ENCODE measurements at places on chromosomes 3 and 15.
A peak's percentile ranks its signal among the peaks of the same experiment; 100 is the strongest.

GRCh38 chr3:158314426-158315357, 204.8 kb downstream of the RSRC1 start:
- DNase-seq = no peak

- no peak for DNase-seq
Observed at GRCh38 chr15:33378866-33379480, 68.2 kb downstream of the RYR3 start.

DNA sequence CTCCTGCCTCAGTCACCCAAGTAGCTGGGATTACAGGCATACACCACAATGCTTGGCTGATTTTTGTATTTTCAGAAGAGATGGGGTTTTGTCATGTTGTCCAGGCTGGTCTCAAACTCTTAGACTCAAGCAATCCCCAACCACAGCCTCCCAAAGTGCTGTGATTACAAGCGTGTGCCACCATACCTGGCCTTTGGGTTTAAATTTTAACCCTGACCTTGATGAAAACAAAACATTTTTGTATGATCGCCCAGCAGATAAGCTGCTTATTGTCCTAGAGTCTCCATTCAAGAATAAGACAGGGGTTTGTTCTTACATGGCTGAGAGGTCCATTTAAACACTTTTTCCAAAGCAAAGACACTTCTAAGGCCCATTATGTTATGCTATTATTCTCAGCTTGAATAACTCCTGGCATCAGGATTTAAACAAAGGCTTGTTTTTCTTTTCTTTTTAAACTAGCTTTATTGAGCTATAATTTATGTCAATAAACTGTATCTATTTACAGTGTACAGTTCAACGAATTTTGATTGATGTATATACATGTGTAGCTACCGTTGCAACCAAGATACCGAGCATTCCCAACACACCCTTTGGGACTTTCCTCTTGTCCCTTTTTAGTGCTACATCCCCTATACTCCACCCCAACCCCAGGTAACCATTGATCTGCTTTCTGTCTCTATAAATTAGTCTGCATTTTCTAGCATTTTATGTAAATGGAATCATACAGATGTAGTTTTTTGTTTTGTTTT, 1.4 kb upstream of the MUC13 start:
- DNase-seq = no peak

GRCh38 chr15:44193651-44194322, 1.3 kb downstream of the FRMD5 start:
- peak; percentile 50 for DNase-seq

- DNase-seq = no peak
Observed at GRCh38 chr3:39467394-39468107, at the start of gene MOBP. TSS of gene MOBP (plus strand) at chr3:39467680. CDS start at chr3:39502070, 34,390 bp downstream.

- DNase-seq = no peak
Observed at GRCh38 chr3:138824114-138824506, 10.6 kb downstream of the PIK3CB start.

DNA sequence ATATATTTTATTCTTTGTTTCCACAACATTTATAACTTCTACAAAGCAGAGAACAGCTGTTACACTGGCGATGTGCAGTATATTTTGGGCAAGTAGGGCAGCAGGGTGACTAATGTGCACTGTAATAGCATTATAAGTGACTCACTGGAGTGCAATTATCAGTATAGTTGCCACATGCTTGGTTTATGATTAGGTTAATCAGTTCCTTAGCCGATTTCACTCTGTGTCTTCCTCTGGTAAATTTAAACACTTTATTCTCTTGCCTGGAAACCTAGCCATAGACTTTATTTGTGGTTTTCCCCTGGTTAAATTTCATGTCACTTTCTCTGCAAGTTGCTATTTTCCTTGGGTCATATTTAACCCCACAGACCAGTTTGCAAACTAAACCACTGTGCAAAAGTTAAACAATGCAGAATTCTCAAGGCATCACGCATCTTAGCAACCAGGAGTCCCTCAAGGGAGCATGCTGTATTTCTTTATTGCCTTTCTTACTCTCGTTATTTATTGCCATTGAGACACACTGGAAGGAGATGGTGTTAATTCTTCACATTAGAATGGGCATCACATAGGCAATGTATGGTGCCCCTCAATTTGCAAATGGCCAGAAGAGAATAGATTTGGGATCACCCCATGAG, 690.2 kb upstream of the DPPA4 start:
- peak; percentile 75 for DNase-seq

- DNase-seq = no peak
Observed at GRCh38 chr3:98809557-98809956, 46.4 kb downstream of the ST3GAL6 start.

GRCh38 chr15:38401106-38401505, 52.8 kb upstream of the FAM98B start:
- DNase-seq = peak; percentile 67

GRCh38 chr15:56931639-56932508, 13.4 kb downstream of the TCF12 start:
- no peak for DNase-seq

- no peak for DNase-seq
Observed at GRCh38 chr3:45942051-45942825, 1.0 kb upstream of the CXCR6 start.

GRCh38 chr3:132134611-132135010, 99.8 kb upstream of the CPNE4 start:
- DNase-seq = peak; percentile 92

GRCh38 chr15:101126618-101127505, 125.0 kb downstream of the CHSY1 start:
- peak; percentile 28 for DNase-seq

DNA sequence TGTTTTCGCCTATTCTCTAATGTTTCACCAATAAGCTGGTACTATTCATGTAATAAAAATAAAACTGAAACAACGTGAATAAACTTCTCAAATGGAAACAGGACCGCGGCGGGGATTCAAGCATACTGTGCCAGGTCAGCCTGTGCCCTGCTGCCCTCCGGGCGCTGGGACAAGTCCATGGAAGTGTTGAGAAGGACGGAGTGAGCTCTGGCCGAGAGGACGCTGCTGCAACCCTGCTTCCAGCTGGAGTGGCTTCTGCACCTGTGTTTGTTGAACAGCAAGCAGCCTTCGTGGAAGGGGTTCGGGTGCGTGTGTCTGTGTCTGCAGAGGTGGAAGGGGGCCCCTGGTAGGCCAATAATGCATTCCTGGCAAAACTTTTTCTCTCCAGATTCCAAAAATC, 50.0 kb upstream of the PCSK6 start:
- DNase-seq = no peak

- peak; percentile 68 for DNase-seq
Observed at GRCh38 chr15:63044645-63045464, 2.3 kb downstream of the TPM1 start.

- DNase-seq = no peak
Observed at GRCh38 chr3:53733446-53733845, 112.8 kb downstream of the CHDH start.

GRCh38 chr3:54557538-54558428, 370.1 kb downstream of the LRTM1 start:
- no peak for DNase-seq

DNA sequence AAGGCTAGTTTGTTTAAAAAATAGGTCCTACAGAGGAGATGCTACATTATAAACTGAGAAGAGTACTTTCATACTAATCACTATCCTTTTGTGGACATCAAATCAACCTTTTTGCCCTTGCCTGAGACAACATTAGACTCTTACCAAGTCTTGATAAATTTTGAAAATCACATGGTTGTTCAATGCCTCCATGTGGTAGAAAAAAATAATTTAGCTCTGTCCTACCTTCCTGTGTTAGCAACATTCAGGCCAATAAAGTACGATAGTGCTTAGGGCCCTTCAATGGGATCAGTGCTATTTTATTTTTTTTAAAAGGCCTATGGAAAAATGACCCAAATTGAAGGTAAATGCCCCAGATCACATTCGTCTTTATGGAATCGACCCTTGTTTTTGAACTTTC, 5.0 kb upstream of the UBE2E1 start:
- peak; percentile 29 for DNase-seq

DNA sequence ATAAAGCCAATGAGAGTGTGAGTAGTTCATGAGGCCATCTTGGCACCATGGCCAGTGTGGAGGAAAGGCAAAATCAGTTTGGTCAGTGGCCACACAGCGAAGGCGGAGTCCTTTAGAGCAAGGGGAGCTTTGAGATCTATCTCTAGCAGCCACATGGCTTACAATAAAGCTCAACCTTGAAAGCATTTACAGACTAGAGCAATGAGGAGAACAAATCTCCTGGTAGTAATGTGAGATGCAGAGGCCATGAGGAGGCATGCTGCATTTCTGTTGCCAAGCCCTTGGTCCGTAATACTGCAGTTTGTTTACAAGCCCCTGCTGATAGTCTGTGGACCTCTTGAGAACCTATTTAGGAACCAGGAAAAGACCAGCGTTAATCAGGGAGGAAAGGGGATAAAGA, 381.5 kb upstream of the C2CD4B start:
- no peak for DNase-seq

DNA sequence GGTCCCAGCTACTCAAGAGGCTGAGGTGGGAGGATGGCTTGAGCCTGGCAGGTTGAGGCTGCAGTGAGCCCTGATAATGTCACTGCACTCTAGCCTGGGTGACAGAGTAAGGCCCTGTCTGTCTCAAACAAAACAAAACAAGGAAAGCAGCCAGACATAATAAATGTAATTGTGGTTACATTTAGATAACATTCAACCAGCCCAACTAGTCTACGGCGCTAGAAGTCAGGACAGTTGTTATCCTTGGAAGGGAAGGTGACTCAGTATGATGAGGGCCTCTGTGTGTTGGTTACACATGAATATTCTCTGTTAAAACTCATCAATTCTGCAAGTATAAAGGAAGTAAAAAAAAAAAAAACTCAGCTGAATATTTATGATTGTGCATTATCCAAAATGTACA, 27.0 kb upstream of the CSPG5 start:
- peak; percentile 58 for DNase-seq

- no peak for DNase-seq
Observed at GRCh38 chr3:46557814-46558183, 8.3 kb downstream of the LRRC2 start.

GRCh38 chr3:102181175-102181920, 253.5 kb upstream of the ZPLD1 start:
- DNase-seq = peak; percentile 39

DNA sequence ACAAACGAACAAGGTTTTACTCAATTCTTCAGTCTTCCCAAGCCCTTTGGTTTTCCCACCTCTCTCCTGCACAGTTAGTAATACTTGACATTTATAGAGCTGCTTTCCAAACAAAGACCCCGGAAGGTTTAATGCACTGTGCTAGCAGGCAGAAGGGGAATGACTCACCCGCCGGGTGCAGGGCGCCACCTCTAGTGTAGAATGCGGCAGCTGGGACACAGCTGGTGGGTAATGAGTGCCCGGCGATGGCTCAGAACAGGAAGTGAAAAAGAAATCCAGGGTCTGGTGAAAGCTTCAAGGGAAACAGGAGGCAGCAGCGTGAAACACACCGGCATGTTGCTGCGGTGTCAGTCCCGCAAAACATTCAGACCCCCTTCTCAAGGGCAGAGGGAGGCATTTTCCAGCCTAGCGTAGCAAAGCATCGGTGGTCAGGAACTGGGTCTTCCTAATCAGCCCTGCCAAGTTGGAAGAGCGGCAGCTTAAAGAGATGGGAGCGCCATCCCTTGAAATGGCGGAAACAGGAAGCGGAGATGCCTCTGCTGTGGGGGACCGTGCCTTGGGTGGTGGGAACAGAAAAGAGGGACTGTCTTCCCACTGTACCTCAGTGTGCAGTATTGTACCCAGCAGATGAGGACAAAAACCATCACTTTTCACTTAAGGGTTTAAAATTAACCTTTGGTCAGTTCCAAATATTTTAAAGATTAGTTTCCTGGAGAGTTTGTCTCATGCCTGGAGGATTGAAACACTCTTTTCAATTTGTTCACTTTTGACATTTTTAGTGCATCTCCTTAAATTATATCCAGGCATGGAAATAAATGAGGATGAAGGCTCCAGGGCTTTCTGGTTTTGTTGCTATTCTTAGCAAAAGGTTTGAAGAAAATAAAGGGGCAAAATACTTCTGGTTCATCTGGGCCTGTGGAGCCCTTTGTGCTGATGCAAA, 160.7 kb upstream of the MCTP2 start:
- DNase-seq = peak; percentile 16

DNA sequence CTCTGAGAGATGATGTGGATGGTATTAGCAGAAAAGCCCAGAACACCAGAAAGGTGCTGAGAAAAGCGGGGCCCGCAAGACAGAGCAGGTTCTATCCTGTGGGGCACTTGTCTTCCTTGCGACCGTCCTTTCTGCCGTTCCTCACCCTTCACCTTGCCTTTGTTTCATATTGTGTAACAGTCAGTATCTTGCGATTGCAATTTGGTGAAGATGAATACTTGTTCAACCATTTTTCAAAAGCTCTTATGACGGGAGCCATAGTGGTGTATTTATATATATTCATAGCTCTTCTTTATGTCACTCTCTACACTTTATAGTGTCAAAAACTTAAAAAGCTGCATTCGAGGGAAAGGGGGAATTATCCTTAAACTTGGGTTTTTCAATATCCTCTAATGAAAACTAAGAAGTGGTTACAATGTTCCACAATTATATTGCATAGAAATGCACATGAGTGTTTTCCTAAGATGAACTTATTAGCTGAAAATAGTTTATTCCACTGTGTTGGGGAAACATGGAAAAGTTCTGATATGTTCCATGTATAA, 797 bp downstream of the MAP3K13 start:
- no peak for DNase-seq

- DNase-seq = no peak
Observed at GRCh38 chr15:41941644-41942415, 30.5 kb downstream of the EHD4 start.

DNA sequence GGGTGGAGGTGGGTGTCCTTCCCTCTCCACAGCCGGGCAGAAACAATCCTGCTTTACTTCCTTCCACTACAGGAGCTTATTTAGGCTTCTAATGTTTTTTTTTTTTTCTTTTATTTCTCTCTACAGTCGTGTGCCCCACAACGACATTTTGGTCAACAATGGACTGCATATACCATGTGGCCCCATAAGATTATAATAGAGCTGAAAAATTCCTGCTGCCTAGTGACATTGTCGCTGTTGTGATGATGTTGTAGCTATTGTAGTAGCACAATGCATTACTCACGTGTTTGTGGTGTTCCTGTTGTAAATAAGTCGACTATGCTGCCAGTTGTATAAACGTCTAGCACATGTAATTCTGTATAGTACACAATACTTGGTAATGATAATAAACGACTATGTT, 153.7 kb downstream of the IL20RB start:
- DNase-seq = no peak

GRCh38 chr3:165339753-165340152, 143.6 kb upstream of the SLITRK3 start:
- peak; percentile 54 for DNase-seq

DNA sequence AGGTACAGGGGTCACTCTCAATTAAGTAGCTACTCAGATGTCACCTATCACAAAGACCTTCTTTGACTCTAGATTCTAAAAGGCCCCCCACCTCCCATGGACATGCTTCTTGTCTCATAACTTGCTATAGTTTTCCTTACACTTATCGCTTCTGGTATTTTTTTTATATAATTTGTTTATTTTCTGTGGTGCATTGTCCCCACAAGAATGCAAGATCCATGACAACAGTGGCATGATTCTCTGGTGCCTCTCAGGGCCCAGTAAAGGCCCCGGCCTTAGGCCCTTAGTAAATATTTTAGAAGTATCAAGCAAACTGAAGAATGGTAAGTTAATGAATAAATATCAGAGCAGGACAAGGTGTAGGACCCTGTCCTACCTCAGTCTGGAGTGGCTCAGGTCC, 248.6 kb downstream of the CBLB start:
- no peak for DNase-seq
